ENCODE measurements at places on chromosomes 4 and X.

GRCh38 chr4:168908093-168908492 is 102.0 kb downstream of the CBR4 start:
- H3K27ac ChIP-seq = peak overlapping the region; percentile 41
- peaks cover 9% of the 10 kb centered on the region for H3K4me1 ChIP-seq
- H3K4me3 ChIP-seq = no peak overlapping the region
- H3K36me3 ChIP-seq = peaks cover 3% of the 10 kb centered on the region

- DNase-seq = no peak
- no peak overlapping the region for H3K4me3 ChIP-seq
- H3K4me1 ChIP-seq = no peaks in the 10 kb centered on the region
- no peaks in the 10 kb centered on the region for H3K36me3 ChIP-seq
- no peaks in the 10 kb centered on the region for H3K27me3 ChIP-seq
These were observed 438.7 kb upstream of the AR start for GRCh38 chrX:67104982-67105757.

DNA sequence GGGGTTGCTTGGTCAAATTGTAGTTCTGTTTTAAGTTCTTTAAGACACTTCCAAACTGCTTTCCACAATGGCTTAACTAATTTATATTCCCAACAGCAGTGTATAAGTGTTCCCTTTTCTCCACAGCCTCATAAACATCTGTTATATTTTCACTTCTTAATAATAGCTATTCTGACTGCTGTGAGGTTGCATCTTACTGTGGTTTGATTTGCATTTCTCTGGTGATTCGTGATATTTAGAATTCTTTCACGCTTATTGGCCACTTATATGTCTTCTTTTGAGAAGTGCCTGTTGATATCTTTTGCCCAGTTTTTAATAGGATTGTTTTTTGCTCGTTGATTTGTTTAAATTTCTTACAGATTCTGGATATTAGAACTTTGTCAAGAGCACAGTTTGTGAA is 278.6 kb upstream of the ITM2A start:
- no peak overlapping the region for H3K4me3 ChIP-seq
- H3K36me3 ChIP-seq = peaks cover 1% of the 10 kb centered on the region
- no peaks in the 10 kb centered on the region for H3K4me1 ChIP-seq
- H3K27me3 ChIP-seq = no peaks in the 10 kb centered on the region
- DNase-seq = no peak

GRCh38 chr4:54712206-54712605 is 54.4 kb downstream of the KIT start:
- H3K4me3 ChIP-seq = no peak overlapping the region
- peaks cover 17% of the 10 kb centered on the region for H3K27me3 ChIP-seq
- H3K27ac ChIP-seq = no peak overlapping the region
- no peak for DNase-seq

DNA sequence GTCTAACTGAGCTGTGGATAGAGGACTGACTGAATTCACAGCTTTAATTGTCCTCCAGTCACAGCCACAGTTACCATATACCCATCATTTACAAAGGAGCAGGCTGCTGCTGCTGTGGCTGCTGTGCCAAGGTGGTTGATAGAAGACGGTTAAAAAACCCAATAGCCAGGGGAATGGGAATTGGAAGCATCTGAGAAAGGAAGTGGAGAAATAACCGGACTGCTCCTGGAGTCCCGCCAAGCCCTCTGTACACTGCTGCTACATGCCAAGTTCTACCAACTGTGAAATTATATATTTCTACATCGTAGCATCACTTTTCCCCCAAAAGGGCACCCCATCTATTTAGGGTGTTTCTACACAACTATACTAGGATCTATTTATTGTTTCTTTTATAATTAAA is 279.7 kb upstream of the ARX start:
- H3K4me3 ChIP-seq = no peak overlapping the region
- H3K27ac ChIP-seq = no peak overlapping the region
- H3K4me1 ChIP-seq = no peaks in the 10 kb centered on the region

DNA sequence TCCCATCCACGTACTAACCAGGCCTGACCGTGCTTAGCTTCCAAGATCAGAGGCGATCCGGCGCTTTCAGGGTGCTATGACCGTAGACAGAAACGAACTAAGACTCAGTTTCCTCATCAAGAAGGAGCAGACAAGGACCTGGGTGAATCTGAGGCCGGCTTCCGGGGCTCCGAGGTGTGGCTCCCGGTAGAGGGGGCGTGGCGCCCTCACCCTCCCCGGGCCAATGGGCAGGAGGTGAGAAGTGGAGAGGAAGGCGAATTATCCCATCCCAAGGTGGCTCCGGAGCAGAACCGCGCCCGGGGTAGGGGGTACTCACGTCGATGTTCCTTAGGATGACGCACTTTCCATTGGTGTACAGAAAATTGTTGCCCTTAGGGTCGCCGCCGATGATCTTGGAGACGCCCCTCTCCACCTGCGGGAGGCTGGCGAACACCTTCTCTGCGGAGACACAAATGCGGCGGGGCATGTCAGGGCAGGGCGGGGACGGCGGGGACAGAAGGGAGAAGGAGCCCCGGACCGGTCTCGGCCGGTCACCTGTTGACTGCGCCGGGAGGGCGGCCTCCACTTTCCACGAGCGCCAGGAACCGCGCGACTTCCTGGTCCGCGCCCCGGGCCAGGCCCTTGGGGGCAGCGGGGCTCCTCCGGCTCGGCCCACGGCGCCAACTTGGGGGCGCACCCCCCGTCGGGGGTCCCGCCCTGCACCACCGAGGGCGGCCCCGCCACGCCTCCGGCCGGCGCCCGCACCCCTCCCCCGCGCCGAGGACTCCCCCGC is 616 bp downstream of the WDR1 start:
- peak overlapping the region; percentile 98 for H3K4me3 ChIP-seq
- no peaks in the 10 kb centered on the region for H3K27me3 ChIP-seq
- DNase-seq = peak; percentile 42
- H3K27ac ChIP-seq = peak overlapping the region; percentile 96
- peaks cover 63% of the 10 kb centered on the region for H3K4me1 ChIP-seq
- H3K36me3 ChIP-seq = peaks cover 57% of the 10 kb centered on the region

DNA sequence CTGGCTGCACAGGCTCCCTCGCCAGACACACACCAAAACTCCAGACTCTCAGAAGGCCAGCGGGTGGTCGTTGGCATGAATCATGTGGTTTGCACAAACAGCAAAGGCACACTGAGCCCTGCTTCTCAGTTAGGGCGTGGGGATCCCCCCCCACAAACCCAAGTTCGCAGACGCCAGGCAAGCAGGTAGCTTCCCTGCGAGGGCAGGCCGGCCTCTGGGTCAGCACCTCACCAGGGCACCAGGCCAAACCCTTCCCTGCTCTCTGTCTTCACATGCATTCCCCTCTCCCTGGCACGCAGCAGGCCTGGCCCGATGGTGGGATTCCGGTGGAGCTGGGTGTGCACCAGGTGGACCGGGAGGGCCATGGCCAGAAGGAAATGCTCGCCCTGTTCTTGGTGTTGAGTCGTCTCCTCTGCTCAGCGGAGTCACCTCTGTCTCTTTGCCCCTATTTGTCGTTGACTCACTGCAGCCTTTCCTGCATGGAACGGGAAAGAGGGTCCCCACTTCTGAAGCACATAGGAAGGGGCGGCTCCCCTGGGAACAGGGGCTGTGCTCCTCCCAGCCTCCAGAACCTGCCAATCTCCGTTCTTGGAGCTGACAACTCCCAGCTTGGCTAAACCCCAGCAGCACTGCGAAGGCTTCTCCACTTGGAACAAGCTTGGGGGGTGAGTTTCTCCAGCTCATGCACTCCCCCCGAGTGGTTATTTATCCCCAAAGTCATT is 51.4 kb downstream of the SORCS2 start:
- no peak overlapping the region for H3K27ac ChIP-seq
- no peaks in the 10 kb centered on the region for H3K36me3 ChIP-seq
- H3K27me3 ChIP-seq = peaks cover 31% of the 10 kb centered on the region
- H3K4me3 ChIP-seq = no peak overlapping the region
- peaks cover 5% of the 10 kb centered on the region for H3K4me1 ChIP-seq

DNA sequence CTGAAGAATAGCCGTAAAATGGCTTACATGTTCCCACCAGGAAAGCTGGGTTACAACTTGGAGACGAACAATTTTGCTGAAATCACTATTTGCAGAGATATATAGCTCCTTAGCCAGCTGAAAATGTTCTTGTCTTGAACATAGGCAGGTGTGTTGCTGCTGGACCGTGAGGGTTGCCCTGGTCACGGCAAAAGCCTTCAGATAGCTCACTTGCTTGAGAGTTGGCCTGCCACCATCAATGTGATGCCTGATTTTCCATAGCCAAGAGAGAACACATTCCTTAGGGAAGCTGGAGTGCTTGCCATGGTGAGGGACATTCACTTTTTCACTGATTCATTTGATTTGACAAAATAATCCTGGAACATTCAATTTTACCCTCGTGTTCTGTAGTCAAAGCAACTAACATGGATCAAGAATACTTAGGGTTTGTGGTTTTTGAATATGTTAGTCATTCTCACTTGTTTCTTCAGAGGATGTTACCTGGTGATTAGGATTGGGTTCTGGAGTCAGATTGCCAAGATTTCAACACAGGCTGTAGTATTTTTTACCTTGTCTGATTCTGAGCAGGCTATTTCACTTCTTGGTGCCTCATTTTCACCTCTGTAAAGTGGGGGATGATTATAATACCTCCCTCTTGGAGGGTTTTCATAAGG is 536.9 kb downstream of the RAPGEF2 start:
- no peak for DNase-seq
- peaks cover 2% of the 10 kb centered on the region for H3K36me3 ChIP-seq
- no peak overlapping the region for H3K27ac ChIP-seq
- H3K27me3 ChIP-seq = no peaks in the 10 kb centered on the region
- H3K4me1 ChIP-seq = no peaks in the 10 kb centered on the region

DNA sequence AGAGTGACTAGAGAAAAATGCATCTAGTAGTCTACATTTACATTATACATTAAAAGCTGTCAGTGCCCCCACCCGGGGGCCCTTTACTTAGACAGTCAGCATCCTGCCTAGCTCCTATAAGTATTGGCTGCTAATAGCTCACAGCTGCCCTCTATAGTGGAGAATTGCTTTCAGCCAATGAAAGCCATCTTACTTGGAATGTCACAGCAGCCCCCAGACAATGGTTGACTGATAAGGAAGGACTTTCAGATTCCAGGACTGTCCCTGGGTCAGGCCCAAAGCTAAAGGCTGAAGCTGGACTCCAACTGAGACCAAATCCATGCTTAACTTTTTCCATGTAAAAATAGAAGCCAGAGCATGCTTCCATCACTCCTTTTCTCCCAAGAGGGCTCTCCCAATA is 196.9 kb downstream of the ANKRD50 start:
- H3K4me3 ChIP-seq = no peak overlapping the region
- no peaks in the 10 kb centered on the region for H3K4me1 ChIP-seq
- no peak overlapping the region for H3K27ac ChIP-seq
- no peaks in the 10 kb centered on the region for H3K36me3 ChIP-seq

DNA sequence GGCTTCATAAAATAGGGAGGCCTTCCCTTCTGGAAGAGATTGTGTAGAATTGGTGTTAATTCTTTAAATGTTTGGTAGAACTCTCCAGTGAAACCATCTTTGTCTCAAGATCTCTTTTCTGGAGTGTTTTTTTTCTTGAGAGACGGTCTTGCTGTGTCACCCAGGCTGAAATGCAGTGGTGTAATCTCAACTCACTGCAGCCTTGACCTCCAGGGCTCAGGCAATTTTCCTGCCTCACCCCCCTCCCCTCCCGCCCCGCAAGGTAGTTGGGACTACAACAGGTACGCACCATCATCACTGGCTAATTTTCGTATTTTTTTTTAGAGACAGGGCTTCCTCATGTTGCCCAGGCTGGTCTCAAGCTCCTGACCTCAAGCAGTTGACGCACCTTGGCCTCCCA is 12.1 kb downstream of the SMS start:
- H3K36me3 ChIP-seq = no peaks in the 10 kb centered on the region
- H3K27ac ChIP-seq = no peak overlapping the region
- no peak overlapping the region for H3K4me3 ChIP-seq
- H3K27me3 ChIP-seq = no peaks in the 10 kb centered on the region

GRCh38 chr4:72974694-72975487 is 94.6 kb downstream of the COX18 start:
- DNase-seq = no peak
- peaks cover 3% of the 10 kb centered on the region for H3K4me1 ChIP-seq
- no peak overlapping the region for H3K27ac ChIP-seq
- no peak overlapping the region for H3K4me3 ChIP-seq

- no peak for DNase-seq
- H3K4me3 ChIP-seq = no peak overlapping the region
- H3K36me3 ChIP-seq = no peaks in the 10 kb centered on the region
- H3K27me3 ChIP-seq = no peaks in the 10 kb centered on the region
- no peak overlapping the region for H3K27ac ChIP-seq
These were observed 137.3 kb upstream of the RXFP1 start for GRCh38 chr4:158384414-158384813.

- no peaks in the 10 kb centered on the region for H3K4me1 ChIP-seq
- no peak for DNase-seq
- no peaks in the 10 kb centered on the region for H3K36me3 ChIP-seq
- no peak overlapping the region for H3K4me3 ChIP-seq
- peaks cover 16% of the 10 kb centered on the region for H3K27me3 ChIP-seq
- H3K27ac ChIP-seq = no peak overlapping the region
These were observed 60.9 kb upstream of the TRPC3 start for GRCh38 chr4:122012735-122013134.

GRCh38 chrX:138408101-138408500 is 303.4 kb downstream of the FGF13 start:
- no peaks in the 10 kb centered on the region for H3K36me3 ChIP-seq
- no peaks in the 10 kb centered on the region for H3K27me3 ChIP-seq
- H3K27ac ChIP-seq = no peak overlapping the region
- H3K4me1 ChIP-seq = no peaks in the 10 kb centered on the region

DNA sequence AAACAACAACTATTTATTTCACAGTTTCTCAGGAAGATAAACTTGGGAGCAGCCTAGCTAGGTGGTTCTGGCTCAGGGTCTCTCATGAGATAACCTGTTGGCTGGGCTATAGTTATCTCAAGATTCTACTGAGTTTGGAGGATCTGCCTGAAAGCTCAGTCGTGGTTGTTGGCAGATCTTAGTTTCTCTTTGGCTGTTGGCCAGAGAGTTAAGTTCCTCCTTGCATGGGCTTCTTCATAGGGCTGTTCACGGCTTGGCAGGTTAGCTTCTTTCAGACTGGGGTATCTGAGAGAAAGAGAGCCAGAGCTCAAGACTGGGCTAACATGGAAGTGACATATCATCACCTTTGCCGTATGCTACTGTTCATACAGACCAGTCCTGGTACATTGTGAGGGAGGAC is 28.7 kb downstream of the SEC24B start:
- DNase-seq = no peak
- H3K27ac ChIP-seq = no peak overlapping the region
- H3K27me3 ChIP-seq = no peaks in the 10 kb centered on the region
- H3K4me1 ChIP-seq = peaks cover 41% of the 10 kb centered on the region
- H3K4me3 ChIP-seq = no peak overlapping the region
- H3K36me3 ChIP-seq = peaks cover 22% of the 10 kb centered on the region

DNA sequence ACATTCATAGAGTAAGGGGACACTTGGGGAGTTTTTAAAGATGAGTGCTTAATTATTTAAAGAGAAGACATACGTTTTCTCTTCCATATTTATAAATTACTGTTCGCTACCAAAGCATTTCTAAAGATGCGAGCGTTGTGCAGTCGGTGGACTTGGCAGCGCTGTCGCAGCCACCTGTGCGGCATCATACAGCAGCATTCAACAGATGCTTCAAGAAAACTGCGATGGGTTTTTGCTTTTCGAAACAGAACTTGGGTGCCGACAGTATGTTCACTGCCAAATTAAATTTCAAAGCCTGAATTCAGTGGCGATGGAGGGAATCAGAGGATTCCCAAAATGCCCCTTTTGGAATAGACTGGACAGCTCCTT is 1.6 kb upstream of the HTR2C start:
- H3K27me3 ChIP-seq = peaks cover 10% of the 10 kb centered on the region
- H3K27ac ChIP-seq = no peak overlapping the region
- DNase-seq = no peak
- H3K4me1 ChIP-seq = no peaks in the 10 kb centered on the region
- no peak overlapping the region for H3K4me3 ChIP-seq
